ENCODE measurements at places on chromosomes 7 and 10. TPM values are rescaled to one million over a fixed set of nuclear protein-coding genes. Genes with fewer than 3 reads are reported as not detected.

DNA sequence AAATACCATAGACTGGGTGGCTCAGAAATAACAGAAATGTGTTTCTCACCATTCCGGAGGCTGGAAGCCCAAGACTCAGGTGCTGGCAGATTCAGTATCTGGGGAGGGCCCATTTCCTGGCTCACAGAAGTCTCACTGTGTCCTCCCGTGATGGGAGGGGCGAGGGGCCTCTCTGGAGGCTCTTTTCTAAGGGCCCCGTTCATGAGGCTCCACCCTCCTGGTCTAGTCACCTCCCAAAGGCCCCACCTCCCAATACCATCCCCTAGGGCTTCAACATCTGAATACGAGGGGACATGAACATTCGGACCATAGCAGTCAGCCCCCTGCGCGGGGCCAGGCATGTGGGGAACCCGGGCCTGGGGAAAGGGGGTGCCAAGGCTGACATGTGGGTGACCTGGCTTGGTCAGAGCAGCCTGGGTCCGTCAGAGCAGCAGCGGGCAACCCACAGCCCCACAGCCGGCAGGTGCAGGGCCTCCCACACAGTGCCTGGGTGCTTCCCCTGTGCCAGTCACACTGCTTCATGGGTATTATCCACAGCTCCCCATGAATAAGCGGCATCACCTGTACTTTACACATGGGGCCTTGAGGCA lies 13.3 kb upstream of the CNPY1 start:
- no peaks in the 10 kb centered on the region for H3K4me1 ChIP-seq
- DNase-seq = no peak
- H3K27ac ChIP-seq = no peak overlapping the region
- H3K27me3 ChIP-seq = no peaks in the 10 kb centered on the region
- H3K4me3 ChIP-seq = no peak overlapping the region

Gene H2BK1
- not detected for total RNA-seq

GRCh38 chr7:104775531-104775930 lies 238.5 kb upstream of the KMT2E start:
- H3K36me3 ChIP-seq = no peaks in the 10 kb centered on the region
- no peaks in the 10 kb centered on the region for H3K4me1 ChIP-seq
- no peaks in the 10 kb centered on the region for H3K27me3 ChIP-seq
- H3K4me3 ChIP-seq = no peak overlapping the region

DNA sequence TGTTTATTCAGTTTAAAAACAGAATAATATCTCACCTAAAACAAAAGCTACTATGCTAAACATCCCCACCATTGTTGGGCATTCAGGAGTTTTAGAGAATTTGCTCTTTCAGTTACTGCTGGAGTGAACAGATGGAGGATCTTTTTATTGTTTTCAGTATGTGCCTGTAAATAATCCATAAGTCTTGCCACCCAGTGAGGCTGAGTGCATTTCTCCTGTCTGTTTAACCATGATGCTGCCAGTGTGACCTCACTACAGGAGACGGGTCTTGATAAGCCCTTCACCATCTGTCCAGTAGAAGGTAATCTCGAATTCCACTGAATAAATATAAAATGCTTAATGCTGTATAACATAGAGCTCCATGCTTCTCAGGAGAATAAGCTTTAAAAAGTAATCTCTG lies 430.9 kb downstream of the POM121L12 start:
- H3K27me3 ChIP-seq = no peaks in the 10 kb centered on the region
- H3K36me3 ChIP-seq = no peaks in the 10 kb centered on the region
- H3K27ac ChIP-seq = no peak overlapping the region
- H3K4me3 ChIP-seq = no peak overlapping the region
- DNase-seq = no peak
- no peaks in the 10 kb centered on the region for H3K4me1 ChIP-seq

DNA sequence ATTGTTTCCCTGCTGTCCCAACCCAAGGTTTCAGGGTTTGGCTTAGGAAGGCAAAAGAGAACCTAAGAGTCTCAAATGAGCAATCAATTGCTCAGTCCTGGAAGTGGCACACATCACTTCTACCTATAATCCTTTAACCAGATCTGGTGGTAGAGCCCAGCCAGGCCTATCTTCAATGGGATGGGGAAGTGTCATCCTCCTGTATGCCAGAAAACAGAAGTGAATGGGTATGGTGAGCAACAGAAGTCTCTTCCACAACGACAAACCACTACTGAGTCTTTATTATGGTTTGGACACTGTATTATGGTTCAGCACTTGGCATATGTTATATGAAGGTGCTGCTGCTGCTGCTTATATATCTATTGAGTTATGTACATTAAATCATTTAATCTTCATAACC lies 3.0 kb upstream of the AKR1B1 start:
- H3K27me3 ChIP-seq = peaks cover 5% of the 10 kb centered on the region
- H3K36me3 ChIP-seq = no peaks in the 10 kb centered on the region
- no peak overlapping the region for H3K27ac ChIP-seq
- DNase-seq = no peak

DNA sequence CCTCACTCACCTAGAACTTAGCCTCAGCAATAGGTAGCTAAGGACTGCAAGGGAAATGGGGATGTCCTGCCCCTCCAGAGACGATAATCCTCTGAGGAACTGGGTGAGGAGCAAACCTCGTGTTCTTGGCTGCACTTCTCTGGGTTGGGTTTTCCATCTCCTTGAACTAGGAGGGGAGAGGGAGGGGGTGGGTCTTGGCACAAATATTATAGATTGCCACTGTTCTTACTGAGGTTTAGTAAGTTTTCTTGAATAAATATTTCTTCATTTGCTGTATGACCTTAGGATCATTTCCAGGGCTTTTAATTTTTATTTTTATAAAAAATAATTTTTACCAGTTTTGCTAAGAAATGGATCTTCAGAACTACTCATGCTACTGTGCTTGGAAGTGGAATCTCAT lies 406.7 kb upstream of the FZD8 start:
- no peak for DNase-seq
- H3K4me3 ChIP-seq = no peak overlapping the region
- H3K27me3 ChIP-seq = no peaks in the 10 kb centered on the region
- H3K27ac ChIP-seq = no peak overlapping the region
- H3K36me3 ChIP-seq = no peaks in the 10 kb centered on the region

DNA sequence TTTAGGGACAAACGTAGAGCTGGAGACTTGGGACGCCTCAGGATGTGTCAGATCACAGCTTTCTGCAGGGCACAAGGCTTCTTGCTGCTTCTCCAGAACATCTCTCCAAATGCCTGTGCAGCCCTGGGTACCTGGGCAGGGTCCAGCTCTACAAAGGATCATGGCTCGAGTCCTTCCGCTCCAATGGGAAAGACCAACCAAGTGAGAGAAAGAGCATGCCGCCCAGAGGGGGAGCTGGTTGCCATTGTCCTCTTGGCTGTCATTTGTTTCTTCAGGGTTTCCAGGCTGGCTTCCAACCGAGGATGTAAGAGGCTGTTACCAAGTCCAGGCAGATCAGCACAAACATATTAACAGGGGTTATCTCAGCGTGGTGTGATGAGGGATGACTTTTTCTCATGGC lies 5.6 kb upstream of the LEP start:
- no peaks in the 10 kb centered on the region for H3K27me3 ChIP-seq
- no peak overlapping the region for H3K27ac ChIP-seq
- no peak overlapping the region for H3K4me3 ChIP-seq
- H3K36me3 ChIP-seq = no peaks in the 10 kb centered on the region
- no peaks in the 10 kb centered on the region for H3K4me1 ChIP-seq
- no peak for DNase-seq

- H3K36me3 ChIP-seq = no peaks in the 10 kb centered on the region
- H3K4me3 ChIP-seq = no peak overlapping the region
- no peak overlapping the region for H3K27ac ChIP-seq
- DNase-seq = peak; percentile 36
- H3K4me1 ChIP-seq = peaks cover 23% of the 10 kb centered on the region
Measured at GRCh38 chr10:89702121-89702480, 711 bp downstream of the KIF20B start.

- H3K4me3 ChIP-seq = no peak overlapping the region
- no peak overlapping the region for H3K27ac ChIP-seq
- H3K4me1 ChIP-seq = peaks cover 3% of the 10 kb centered on the region
- no peaks in the 10 kb centered on the region for H3K27me3 ChIP-seq
- no peak for DNase-seq
Measured at GRCh38 chr10:77614778-77615625, 22.6 kb downstream of the KCNMA1 start.

Measured in liver (tissue), 10 donors.